ENCODE measurements at places on chromosomes 5 and 9.

GRCh38 chr5:167030500-167031120 lies 1260.8 kb upstream of the WWC1 start:
- DNase-seq = no peak

DNA sequence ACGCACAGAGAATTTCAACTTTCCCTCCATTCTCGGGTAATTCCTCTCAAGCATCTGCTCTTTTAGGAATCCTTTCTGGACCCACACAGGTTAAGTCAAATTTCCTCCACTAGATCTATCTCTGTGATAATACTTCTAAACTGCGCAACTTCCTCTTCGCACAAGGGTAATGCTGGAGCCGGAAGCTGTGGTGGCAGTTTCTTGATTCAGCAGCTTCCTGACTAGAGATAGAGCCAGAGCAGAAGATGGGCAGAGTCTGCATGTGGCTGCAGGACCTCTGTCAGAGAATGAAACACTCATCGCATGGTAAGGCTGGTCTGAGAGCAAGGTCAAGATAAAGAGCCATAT lies 11.1 kb upstream of the CDC42SE2 start:
- DNase-seq = no peak

- no peak for DNase-seq
Measured at GRCh38 chr5:138844812-138845513, 30.2 kb downstream of the LRRTM2 start.

DNA sequence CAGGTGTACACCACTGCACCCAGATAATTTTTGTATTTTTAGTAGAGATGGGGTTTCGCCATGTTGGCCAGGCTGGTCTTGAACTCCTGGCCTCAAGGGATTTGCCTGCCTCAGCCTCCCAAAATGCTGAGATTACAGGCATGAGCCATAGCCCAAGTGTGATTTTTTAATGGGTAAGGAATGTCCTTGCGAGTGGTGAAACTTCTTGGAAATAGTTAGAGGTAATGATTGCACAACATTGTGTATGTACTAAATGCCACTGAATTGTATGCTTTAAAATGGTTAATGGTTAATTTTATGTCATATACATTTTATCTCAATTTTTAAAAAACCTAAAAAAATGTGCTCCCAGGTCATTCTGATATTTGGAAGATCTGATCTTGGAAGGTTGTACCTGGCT lies 59.9 kb upstream of the IL6ST start:
- no peak for DNase-seq

- no peak for DNase-seq
Measured at GRCh38 chr5:39177631-39177964, 41.8 kb downstream of the FYB1 start.

DNA sequence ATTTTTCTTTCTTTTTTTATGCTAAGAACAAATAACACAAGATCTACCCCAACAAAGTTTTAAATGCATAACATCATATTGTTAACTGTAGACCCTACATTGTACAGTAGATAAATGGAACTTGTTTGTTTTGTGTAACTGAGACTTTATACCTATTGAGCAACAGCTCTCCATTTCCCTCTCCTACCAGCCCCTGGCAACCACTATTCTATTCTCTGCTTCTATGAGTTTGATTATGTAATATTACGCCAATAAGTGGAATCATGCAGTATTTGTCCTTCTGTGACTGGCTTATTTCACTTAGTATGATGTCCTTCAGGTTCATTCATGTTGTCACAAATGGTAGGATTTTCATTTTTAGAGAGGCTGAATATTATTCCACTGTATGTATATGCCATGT lies 308.2 kb upstream of the PRR16 start:
- DNase-seq = no peak

DNA sequence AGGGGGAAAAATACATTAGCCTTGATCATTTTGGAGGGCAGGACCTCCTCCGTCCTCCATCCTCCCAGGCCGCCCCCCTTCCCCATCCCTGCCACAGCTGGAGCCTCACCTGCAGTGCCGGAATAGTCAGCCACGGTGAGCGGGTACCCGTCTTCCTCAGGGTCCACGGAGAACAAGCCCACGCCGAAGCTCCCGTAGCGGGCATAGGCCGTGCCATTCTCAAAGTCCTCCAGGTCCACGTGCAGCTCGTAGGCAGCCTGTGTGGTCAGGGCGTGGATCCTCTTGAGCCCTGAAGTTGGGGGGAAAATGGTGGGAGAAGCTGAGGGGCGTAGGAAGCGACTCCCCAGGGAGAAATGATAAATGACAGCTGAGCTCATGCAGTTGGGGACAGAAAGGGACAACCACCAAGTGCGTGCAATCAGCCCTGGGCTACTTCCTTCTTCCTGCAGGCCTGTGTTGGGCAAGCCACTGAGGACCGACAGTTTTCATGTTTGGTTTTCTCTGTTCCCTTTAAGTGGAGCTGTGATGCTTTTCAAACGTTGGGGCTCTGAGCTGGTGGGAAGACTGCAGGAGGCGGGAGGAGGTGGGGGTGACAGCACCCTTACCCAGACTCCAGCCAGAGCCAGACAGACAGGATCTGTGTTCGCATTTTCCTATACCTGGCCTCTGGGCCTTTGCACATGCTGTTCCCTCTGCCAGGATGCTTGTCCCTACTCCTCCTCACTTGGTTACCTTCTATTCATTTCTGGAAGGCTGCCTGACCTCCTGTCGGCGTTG lies 8.7 kb upstream of the QRFP start:
- DNase-seq = no peak

GRCh38 chr5:68518286-68518685 lies 302.7 kb downstream of the PIK3R1 start:
- no peak for DNase-seq

DNA sequence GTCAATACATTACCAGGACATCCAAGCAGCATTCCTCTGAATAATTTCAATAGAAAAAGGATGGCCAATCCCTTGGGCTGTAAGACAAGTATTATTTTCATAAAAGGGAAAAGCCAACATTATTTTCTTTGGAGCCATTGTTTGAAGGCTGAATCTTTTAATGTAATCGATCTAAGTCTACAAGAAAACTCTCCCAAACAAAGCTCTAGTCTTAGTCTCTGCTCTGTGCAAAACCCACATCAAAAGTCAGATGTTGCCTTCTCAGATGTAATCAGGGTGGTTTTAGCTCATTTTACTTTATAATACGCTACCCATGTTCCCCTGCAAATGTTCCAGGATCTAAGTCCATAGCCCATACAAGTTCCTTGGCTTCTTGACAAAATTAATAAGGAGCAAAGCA lies 325.6 kb downstream of the TRPM3 start:
- DNase-seq = no peak

DNA sequence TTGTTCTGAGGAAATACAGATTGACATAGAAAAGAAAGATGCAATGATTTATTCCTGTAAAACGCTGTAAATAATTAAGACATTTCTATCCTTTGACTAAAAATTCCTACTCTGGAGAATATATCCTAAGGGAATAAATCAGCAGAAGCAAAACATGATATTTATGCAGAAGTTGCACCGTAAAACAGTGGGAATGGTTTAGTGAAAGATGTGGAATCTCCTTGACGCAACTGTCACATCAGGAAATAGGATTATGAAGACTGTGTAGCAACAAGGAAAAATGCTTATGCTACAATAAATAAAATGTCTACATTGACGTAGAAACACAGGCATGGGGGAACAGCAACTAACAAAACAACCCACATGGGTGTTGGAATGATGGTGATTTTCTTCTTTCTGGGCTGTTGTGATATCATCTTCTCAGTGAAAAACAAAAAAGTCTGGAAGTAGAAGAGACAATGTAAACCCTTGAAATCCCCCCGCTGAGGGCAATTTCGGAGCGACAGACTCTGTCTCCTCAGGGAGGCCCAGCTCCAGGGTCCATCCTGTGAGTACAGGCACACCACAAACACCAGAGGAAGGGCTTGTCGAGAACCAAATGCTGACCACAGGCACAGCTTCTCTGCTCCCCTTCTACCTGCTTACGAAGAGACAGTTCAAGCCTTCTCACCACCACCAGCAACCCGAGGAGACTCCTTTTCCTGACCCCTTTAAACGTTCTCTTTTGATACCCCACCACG lies 25.2 kb downstream of the COL23A1 start:
- DNase-seq = no peak

DNA sequence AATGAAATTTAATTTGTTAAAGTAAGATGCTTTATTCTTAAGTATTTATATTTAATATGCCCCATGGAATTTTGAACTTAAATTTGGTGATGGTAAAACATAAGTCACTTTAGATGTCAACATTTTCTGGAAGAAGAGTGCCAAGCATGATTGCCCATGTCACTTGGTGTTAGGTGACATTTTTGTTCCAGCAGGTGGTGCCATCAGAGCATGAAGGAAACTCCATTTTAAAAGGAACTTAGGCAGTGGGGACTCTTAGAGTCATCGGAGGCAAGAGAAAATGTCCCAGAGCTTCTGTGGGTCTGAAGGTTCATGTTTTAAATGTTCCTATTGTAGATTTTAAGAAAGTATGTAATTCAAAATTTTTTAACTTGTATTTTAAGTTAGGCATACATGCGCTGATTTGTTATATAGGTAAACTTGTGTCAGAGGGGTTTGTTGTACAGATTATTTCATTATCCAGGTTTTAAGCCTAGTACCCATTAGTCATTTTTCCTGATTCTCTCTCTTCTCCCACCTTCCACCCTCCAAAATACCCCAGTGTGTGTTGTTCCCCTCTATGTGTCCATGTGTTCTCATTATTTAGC lies 789.3 kb downstream of the SEMA5A start:
- no peak for DNase-seq

- no peak for DNase-seq
Measured at GRCh38 chr5:172123269-172123692, 64.7 kb downstream of the STK10 start.

GRCh38 chr5:93280518-93280917 lies 300.5 kb downstream of the NR2F1-AS1 start:
- DNase-seq = no peak

DNA sequence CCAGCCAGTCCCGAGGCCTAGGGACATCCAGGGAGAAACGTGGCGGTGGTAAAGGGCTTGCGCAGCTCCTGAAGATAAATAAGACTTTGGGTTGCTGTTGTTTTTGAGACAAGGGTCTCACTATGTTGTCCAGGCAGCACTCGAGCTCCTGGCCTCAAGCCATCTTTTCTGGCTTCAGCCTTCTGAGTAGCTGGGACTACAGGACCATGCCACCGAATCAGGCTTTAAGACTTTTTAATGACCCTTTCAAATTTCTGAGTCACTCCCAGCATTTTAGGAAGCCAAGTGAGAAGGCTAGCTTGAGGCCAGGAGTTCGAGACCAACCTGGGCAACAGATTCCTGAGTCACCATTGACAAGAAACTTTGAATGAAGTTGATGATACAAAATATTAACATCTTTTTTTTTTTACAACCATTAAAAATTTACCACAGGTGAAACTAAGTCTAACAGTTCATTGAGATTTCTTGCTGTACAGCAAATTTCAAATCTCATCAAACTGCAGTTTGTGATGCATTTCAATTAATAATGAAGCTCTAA lies 817 bp upstream of the GNE start:
- DNase-seq = no peak

GRCh38 chr9:96449845-96450612 lies at the start of gene HABP4:
TSS of gene HABP4 (plus strand) at chr9:96450169. CDS start at chr9:96450280, 111 bp downstream.
- peak; percentile 93 for DNase-seq

- DNase-seq = no peak
Measured at GRCh38 chr5:54159893-54160195, 150.5 kb downstream of the ARL15 start.
